ENCODE measurements at places on chromosomes 7 and 10.

DNA sequence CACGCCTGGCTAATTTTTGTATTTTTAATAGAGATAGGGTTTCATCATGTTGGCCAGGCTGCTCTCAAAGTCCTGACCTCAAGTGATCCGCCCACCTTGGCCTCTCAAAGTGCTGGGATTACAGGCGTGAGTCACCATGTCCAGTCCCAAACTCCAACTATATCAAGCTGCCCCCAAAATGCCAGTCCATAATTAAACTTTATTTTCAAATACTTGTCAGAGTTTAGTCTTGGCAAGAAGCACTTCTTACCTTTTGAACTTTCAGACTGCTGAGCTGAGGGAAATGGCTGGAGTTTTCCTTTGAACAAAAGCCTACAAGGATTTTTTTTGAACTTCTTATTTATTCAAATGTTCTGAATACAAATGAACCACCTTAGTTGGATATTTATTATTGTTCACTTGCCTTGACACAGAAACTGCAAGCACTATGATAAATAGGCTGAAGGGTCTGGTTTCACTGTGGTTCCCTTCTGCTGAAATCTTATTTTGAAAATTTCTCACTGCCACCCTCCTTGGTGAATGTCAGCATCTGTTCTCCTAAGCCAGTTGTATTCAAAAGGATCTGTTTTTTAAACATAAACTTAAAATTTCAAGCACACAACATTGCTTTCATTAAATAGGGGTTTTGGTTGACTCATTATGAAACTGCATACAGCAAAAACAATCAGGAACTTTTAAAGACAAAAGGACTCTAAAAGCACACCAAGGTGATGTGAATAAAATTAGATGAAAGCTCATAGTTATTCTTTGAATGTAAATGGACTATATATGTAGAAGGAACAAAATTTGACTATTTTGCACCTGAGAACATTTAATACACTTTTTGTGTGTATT is 101.7 kb upstream of the SLC26A5 start:
- DNase-seq = no peak

DNA sequence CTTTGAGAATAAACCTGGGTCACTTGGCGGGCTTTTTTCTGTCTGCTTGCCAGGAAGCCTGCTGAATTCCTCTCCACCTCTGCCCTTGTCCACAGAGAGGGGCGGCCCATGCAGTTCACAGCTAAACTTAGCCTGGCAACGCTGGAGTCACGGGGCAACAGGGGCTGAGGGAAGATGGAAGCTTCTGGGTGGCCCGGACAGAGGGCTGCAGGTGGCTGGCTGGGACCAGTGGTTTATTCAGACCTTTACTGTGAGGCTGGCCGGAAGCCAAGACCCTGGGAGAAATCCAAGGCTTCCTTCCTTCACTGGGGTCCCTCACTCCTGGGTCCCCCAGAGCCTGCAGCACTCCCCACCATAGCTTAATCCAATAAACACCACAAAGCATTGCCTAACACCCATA is 17.0 kb downstream of the ITPRIP start:
- DNase-seq = no peak

- DNase-seq = no peak
Measured at GRCh38 chr10:3353235-3353634, 180.7 kb upstream of the PITRM1 start.

GRCh38 chr7:132485600-132486273 is 90.5 kb downstream of the PLXNA4 start:
- no peak for DNase-seq

GRCh38 chr7:22613496-22613895 is 113.5 kb upstream of the IL6 start:
- no peak for DNase-seq

DNA sequence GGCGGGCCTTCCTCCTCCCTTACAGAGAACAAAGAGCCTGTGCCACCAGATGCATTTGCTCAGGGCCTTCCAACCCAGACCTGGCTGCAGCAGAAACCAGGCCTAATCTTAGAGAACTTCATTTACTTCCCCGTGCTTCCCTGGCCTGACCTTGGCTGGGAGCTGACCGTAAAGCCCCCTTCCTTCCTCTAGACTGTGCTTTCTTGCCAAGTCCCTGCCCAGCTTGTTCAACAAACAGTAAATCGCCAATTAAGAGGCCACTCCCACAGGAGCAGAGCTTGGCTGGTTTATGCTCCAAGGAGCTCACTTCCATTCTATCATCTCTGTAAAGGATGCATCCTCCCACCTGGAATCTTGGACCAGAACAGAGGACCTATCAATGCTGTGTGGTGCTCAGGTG is 110.9 kb downstream of the COL13A1 start:
- no peak for DNase-seq

DNA sequence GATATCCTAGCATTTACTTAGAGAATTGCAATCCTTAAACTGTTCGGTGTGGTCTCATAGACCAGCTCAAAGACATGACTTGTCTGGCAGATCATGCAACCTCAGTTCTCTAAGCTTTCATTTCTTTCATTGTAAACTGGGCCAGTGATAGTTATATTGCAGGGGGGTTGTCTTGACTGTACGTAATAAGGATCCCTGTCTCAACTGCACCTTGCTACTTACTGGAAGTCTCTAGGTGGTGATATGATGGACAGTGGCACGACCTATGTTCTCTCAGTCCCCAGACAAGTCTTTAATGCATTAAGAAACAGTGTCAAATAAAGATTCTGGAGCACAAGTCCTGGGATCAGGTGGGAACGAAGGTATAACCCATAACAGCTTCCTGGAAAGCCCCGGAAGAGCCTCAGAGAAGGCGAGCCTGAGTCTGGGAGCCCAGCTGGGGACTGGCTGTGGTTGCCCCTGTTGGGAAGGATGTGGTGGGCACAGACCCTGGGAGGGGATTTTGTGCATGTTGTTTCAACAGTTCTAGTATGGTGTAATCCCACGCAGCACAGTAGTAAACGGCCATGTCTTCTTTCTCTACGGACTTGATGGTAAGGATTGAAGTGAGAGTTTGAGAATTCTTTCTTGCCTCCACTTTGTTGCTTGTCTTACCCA is 26.0 kb upstream of the TARP start:
- DNase-seq = no peak

DNA sequence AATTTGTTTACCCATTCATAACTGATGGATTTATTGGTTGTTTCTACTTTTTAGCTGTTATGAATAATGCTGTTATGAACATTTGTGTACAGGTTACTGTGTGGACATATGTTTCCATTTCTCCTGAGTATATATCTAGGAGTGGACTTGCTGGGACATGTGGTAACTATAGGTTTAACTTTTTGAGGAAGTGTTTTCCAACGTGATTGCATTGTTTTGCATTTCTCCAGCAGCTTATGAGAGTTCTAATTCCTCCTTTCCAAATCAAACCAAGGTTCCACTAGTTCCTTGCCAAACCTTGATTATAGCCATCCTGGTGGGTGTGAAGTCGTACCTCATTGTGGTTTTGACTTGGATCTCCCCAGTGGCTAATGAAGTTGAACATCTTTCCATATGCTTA is 2.6 kb upstream of the PRF1 start:
- DNase-seq = no peak

- DNase-seq = peak; percentile 72
Measured at GRCh38 chr7:94509887-94510581, 425 bp downstream of the CASD1 start.

- DNase-seq = no peak
Measured at GRCh38 chr10:5751601-5752253, 61.5 kb downstream of the GDI2 start.

GRCh38 chr7:13990984-13991790 is 1.7 kb upstream of the ETV1 start:
- peak; percentile 98 for DNase-seq

GRCh38 chr7:93894426-93894825 is 3.9 kb upstream of the TFPI2 start:
- DNase-seq = no peak

DNA sequence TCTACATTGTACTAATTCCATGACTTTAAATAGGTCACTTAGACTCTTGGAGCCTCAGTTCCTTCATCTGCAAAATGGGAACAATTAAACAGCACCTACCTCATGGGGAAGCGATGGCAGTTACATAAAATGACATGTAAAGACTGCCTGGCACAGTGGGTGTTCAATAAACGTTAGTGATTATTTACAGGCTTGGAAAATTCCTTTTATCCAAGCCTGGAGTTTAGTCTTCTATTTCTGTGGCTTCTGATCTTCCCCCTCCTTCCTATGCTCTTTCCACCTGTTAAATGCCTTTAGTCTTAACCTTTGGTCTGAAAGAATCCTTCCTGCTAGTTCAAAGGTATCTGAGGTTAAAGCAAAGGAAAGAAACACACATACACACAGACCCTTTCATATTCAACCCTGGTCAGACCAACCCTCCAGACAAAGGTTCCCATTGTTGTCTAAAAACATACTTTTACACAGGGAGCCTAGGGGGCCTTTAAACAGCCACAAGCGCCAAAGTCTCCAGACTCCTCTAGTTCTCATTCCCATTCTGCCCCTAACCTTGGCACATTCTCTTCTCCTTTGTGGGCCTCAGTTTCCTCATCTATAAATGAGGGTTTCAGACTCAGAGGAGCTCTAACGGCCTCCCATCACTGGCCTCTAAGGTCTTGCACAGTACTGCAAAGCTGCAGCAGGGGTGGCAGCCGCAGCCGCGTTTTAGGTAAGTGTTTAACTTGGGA is 21.4 kb downstream of the SORBS1 start:
- DNase-seq = no peak

- no peak for DNase-seq
Measured at GRCh38 chr7:625376-625971, 101.0 kb upstream of the DNAAF5 start.

GRCh38 chr7:33757563-33758165 is 147.7 kb upstream of the BMPER start:
- DNase-seq = peak; percentile 46

DNA sequence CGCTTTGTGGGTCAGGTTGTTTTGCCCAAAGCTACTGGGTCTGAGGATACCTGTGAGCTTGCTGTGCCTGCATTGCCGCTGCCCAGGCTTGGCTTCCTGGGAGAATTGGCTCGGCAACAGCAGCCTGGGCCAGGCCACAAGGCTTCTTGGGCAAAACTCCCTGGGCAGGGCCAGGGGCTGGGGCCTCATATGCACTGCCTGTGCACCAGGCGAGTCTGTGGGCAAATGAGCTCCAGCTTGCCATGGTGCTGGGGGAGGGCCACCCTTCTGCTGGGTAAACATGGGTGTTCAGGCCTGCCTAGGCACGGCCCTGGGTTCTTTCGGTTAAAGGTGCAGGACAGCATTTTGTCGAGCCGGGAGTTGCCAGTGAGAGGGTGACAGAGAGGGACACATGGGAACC is 19.4 kb downstream of the ZMIZ1 start:
- peak; percentile 72 for DNase-seq

DNA sequence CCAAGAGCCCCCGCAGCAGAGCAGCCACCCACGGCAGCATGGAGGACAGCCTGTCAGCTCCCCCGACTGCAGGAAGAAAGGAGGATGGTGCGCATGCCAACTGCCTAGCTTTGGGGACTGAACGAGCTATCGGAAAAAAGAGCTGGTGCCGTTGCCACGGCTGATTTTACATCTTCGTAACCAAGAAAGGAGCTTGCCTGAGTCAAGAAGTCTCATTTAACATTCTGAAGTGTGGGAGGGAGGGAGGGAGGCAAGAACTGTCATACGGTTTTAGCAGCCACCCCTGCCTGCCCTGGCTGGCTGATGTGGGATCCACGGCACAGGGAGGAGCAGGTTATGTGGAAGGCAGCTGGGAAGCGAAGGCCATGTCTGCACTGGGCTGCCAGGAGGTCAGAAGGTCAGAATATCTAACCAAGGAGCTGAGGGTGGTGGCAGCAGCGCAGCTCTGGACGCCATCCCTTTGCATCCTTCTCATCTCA is 74.7 kb upstream of the CAMK2B start:
- no peak for DNase-seq

- no peak for DNase-seq
Measured at GRCh38 chr10:129863201-129863663, 100.8 kb downstream of the EBF3 start.

- DNase-seq = no peak
Measured at GRCh38 chr7:28245123-28245878, 64.7 kb upstream of the JAZF1 start.

DNA sequence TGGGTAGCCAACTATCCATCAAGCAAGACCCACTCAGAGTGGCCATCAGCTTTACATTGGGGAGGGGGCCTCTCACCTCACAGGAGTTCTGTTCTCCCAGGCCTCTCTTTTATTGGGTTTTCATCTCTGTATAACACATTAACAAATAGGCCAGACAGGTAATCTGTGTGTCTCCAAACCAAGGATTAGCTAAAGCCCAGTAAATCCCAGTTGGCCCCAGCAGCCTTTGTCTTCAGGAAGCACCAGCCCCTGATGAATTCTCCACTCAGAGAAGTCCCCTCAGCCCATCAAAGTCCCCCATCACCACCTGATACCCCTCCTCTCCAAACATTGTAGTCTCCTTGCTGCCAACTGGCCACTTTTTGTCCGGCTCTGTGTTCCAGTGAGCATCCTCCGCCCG is 16.9 kb upstream of the SLF2 start:
- no peak for DNase-seq

DNA sequence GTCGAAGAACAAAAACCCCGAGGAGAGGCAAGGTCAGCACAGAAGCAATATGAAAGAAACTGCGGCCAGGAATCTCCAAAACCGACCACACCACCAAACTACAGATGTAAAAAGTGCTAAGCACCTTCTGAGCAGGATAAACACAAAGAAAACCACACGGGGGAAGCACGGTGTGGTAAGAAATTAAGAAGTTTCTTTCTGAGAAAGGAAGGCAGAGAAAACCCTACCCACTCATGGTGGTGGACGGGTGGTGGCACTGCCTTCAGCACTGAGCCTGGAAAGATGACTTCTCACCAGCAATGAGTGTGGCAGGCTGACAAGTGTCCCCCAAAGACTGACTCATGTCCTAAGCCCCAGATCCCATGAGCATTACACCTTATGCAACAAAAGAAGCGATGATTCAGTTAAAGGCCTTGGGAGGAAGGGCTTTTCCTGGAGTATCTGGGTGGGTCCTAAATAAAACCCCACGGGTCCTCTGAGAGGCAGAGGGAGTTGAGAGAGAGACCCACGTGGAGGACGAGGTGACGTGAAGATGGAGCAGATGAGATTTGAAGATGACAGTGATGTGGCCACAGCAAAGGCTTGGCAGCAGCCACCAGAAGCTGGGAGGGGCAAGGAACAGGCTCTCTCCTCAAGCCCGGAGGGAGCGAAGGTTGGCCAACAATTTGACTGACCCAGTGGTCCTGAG is 124.9 kb downstream of the DLG5 start:
- DNase-seq = peak; percentile 25

All from RWPE1 (cell line).